ENCODE measurements at places on chromosomes 16 and 17.

GRCh38 chr16:3654249-3654991 is at the start of gene DNASE1:
Gene DNASE1, plus strand, starts transcription at chr16:3654691. Its CDS starts 683 bp downstream, at chr16:3655374.
- DNase-seq: no peak

GRCh38 chr17:44502598-44503146 is 534 bp downstream of the GPATCH8 start:
- DNase-seq: no peak

GRCh38 chr16:84577034-84577803 is 40.7 kb downstream of the COTL1 start:
- DNase-seq: no peak

GRCh38 chr16:55039042-55039441 is 108.4 kb downstream of the IRX5 start:
- peak; percentile 40 for DNase-seq

DNA sequence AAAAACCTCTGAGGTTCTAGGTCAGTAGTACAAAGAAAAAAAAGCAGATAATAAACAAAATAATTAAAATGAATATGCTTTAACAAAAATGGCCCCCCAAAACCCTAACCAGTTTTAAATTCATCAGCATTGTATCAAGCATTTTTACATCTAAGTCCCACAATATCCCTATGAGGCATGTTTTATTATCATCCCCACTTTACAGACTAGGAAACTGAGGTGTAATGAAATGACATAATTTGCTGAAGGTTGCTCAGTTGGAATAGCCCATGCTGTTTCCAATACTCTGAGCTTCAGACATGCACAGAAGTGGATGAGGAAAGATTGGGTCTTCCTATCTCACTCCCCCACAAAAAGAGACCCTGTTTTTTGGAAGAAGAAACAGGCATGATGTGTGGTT is 88.3 kb downstream of the SNX11 start:
- no peak for DNase-seq

- DNase-seq: no peak
Measured at GRCh38 chr16:82626791-82627261, at the start of gene CDH13. Gene CDH13, plus strand, starts transcription at chr16:82626969.

DNA sequence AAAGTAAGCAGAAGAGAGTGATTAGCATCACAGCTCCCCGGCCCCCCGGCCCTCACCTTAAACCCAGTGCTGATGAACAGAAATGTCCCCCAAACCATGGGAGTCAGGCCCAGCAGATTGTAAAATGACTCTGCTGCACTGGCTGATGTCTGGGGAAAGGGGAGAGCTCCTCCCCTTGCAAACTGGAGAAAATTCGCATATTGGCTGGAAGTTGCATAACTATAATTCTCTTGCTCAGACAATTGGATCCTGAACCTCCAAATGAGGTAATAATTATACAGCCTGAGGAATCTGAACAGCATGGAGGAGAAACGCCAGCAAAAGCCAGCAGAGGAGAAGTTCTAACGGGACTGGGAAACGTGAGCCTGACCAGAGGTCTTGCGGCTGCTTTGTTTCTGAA is 109.7 kb downstream of the C16orf95 start:
- DNase-seq: no peak

DNA sequence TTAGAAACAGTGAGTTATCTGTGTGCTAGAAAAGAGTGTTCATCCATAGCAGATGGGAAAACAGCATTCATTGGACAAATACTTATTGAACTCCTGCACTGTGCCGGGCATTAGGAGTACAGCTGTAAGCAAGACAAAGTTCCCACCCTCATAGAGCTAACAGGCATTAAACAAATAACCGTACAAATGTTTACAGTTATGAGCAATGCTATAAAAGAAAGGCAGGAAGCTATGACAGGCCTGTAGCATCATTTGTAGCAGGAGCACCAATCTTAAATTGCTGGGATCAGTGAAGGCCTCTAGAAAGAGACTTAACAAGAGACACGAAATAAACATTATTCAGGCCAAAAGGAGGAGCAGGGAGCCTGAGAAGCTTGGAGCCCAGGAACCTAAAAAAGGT is 15.6 kb downstream of the SDR42E1 start:
- DNase-seq: no peak

GRCh38 chr17:44069974-44070454 is 521 bp upstream of the G6PC3 start:
- DNase-seq: no peak

- no peak for DNase-seq
Measured at GRCh38 chr17:76671912-76672262, 28.3 kb upstream of the ST6GALNAC1 start.

DNA sequence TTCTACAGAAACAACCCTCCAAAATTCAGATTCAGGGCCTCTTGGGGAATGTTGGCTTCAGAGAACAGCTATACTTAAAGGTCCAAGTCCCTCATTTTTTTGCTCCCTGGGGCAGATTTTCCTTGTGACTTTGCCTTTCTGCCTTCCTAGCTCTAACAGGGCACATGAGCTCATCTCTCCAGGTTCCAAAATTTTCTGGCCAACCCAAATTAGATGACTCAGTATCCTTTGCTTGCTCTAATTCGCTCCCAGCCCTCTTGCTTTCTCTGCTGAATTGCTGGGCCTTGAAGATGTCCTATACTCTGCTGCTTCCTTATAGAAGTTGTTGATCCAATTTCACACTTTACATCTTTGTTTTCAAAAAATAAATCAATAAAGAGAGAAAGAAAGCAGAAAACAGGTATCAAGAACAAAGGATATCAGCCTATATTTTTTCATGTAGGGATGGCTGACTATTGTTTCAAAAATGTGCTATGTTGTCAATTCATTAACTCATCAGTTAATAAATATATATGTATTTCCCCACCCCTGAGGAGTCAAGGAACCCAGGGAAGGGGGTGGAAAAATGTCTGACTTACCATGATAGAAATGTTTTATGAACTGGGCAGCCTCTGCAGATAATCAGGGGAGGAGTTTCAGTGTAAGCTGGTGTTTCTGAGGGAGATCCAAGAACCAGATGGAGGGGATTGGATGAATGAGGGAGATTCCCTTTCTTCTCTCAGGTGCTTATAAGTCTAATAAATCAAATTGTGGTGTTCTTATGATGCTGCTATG is 1.0 kb upstream of the KRTAP4-2 start:
- DNase-seq: no peak

DNA sequence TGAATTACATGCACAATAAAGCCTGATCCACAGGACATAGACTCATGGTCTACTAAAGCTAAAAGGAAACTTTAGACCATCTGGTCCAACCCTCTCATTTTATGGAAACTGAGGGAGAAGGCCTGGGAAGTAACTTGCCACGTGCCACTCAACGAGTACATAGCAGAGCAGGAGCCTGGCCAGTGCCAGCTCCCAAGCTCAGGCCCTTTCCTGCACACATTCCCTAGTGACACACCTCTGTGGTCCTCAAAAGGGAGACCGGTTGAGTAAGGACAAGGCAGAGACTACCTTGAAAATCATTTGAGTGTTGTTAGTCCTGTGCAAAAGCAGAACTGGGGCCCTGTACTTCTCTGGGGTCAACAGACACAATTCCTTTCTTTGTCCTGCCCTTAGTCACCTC is 2.8 kb downstream of the CCL4L2 start:
- peak; percentile 92 for DNase-seq

GRCh38 chr16:80142281-80142680 is 398.5 kb upstream of the DYNLRB2 start:
- DNase-seq: no peak

GRCh38 chr16:88471575-88471974 is 18.5 kb downstream of the ZFPM1 start:
- no peak for DNase-seq

GRCh38 chr17:28327709-28328108 is 7.6 kb downstream of the IFT20 start:
- DNase-seq: peak; percentile 8

- DNase-seq: no peak
Measured at GRCh38 chr17:48295362-48296288, 134.4 kb downstream of the SKAP1 start.

- DNase-seq: peak; percentile 79
Measured at GRCh38 chr16:22653876-22654275, 143.2 kb downstream of the NPIPB5 start.

DNA sequence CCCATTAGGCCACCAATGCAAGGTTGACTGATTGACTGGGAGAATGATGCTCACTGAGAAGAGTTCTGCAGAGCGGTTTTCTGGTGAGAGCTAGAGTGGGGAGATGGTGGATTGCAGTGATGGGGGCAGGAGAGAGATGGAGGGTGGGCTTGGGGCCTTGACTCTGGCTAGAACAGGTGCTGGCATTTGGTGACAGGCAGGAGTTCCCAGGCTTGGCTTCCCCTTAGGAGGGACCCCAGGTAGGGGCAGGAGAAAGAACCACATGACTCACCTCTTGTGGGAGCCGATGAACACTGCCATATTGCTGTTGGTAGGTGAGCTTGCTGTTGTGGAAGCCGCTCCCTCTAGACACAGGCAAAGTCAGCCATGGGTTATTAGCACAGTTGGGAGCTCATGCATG is 8.0 kb downstream of the CD300LB start:
- peak; percentile 82 for DNase-seq

GRCh38 chr16:66043326-66043725 is 323.2 kb upstream of the CDH5 start:
- DNase-seq: no peak

GRCh38 chr17:57544834-57545463 is 200.2 kb downstream of the CCDC182 start:
- no peak for DNase-seq

DNA sequence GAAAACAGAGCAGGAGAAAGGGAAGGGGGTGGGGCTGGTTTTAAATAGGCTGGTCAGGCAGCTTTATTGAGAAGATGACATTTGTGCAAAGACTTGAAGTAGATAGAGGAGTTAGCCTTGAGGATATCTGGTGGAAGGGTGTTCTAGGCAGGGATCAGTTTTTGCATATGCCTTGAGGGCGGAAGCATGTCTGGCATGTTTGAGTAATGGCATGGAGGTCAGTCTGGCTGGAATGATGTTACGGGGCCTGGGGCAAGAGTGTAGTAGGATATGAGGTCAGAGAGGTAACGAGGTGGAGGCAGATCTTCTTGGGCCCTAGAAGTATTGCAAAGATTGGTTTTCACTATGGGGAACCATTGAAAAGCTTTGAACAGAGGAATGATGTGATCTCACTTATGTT is 4.8 kb downstream of the RABEP1 start:
- no peak for DNase-seq

GRCh38 chr17:44587339-44587738 is 30.1 kb downstream of the FZD2 start:
- DNase-seq: no peak

- DNase-seq: no peak
Measured at GRCh38 chr16:13680021-13680889, 239.7 kb upstream of the ERCC4 start.

- no peak for DNase-seq
Measured at GRCh38 chr16:31260136-31260931, 559 bp downstream of the ITGAM start.

GRCh38 chr16:72934636-72935403 is 113.1 kb downstream of the ZFHX3 start:
- DNase-seq: no peak

- DNase-seq: no peak
Measured at GRCh38 chr16:11025120-11025531, 80.8 kb downstream of the CLEC16A start.

- no peak for DNase-seq
Measured at GRCh38 chr17:70028397-70028796, 46.6 kb upstream of the KCNJ16 start.

GRCh38 chr16:19212059-19212458 is 44.0 kb downstream of the SYT17 start:
- no peak for DNase-seq

GRCh38 chr17:82776454-82776853 is 24.6 kb downstream of the TBCD start:
- no peak for DNase-seq

DNA sequence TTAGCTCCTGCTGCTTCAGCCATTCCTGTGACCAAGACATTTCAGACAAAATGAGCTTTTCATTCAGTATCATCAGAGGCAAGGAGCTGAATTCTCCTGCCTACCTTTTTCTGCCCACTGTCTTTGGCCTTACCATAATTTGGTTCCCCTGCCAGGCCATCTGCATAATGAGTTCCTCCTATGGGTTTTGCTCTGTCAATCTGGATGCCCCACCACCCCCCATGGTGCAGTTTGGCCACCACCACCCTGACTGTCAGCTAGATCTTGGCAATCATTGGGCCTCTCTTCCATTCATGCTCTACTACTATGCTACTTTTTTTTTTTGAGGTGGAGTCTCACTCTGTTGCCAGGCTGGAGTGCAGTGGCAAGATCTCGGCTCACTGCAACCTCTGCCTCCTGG is 169.2 kb upstream of the ZKSCAN2 start:
- DNase-seq: no peak

DNA sequence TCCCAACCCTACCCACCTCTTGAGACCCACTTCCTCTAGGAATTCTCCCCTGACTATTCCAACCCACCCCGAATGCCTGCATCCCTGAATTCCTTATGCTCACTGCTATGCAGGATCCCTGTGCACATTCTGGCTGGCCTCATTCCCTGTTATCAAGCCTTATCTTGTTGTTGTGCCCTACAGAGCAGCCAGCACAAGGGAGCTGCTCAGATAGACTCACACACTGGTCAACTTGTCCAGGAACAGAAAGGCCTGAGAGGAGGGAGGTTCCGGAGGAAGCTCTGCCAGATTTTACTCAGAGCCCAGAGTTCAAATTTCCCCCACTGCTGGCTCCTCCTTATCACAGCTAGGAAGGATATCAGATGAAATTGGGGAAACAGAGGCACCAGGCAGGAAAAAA is 24.8 kb upstream of the MYO18A start:
- DNase-seq: no peak

DNA sequence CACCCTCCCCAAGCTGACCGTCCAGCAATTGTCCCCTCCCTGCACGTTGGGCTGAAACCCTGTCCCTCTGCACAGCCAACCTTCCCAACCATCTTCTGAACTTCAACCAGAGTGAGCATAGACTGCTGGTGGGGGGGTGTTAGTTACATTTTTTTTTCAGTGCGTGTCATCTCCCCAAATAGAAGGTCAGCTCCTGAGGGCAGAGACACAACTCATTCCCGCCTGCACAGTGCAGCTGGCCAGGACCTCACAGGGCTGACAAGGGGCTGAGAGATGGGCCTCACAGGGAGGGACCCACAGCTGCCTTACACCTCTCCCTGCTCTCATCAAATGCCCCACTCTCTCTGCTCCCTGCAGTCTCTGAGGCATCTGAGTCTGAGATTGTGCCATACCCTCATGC is 8.4 kb downstream of the SRL start:
- no peak for DNase-seq

DNA sequence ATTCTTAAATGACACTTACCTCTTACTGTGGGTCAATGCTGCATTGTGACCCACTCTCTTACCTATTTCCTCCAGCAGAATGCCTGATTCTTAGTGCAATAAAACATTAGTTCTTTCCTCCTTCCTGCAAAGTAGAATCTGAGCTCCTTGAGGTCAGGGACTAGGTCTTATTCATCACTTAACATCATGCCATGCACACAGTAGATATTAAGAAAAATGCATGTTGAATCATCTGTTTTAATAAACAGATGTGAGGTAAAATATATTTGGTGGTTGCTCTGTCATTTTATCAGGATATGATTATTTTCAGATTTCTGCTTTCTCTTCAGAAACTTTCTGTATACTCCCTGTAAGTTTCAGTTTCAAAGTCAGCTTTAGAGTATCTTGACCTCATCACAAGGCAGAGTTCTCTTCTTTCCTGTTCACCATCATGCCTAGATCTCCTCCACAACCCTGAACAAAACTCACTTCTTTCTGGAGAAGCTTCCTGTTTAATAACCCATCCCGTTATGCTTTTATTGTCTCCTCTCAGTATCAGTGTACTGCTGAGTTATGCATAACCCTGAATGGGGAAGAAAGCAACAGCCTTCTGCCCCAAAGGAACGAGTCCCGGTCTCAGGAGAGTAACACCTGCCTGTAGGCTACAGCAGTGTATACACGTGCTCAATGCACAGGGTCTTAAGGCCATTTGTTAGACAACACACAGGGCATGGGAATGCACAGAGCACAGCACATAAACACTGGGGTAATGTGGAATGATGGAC is 30.3 kb upstream of the SUPT4H1 start:
- no peak for DNase-seq

All from vagina (tissue), 2 donors.